Right lobe of liver (tissue), 6 donors: ENCODE measurements at places on chromosomes 16 and 17. TPM values are rescaled to one million over a fixed set of nuclear protein-coding genes. Genes with fewer than 3 reads are reported as not detected.

SPATA32 gene
- not detected for total RNA-seq

TMEM204 gene
- total RNA-seq, result 9.9 TPM

CBX8 gene
- 1.2 TPM for total RNA-seq

CX3CL1 gene
- 11.7 TPM for total RNA-seq

GRCh38 chr16:75566040-75566757, at the start of gene GABARAPL2:
Gene GABARAPL2 (plus strand): TSS chr16:75566379. CDS start chr16:75566487, 108 bp downstream.
- peaks cover 12% of the 10 kb centered on the region for H3K36me3 ChIP-seq
- peak within 1 kb of the TSS; percentile 69 for H3K27ac ChIP-seq
- no peaks in the 10 kb centered on the region for H3K27me3 ChIP-seq
- peak; percentile 89 for DNase-seq
- H3K4me3 ChIP-seq, result peak within 1 kb of the TSS; percentile 90

- H3K36me3 ChIP-seq, result no peaks in the 10 kb centered on the region
- no peak overlapping the region for H3K27ac ChIP-seq
- no peaks in the 10 kb centered on the region for H3K27me3 ChIP-seq
- H3K4me1 ChIP-seq, result no peaks in the 10 kb centered on the region
- no peak for DNase-seq
Measured at GRCh38 chr16:55647798-55648197, 8.0 kb upstream of the SLC6A2 start.

DNA sequence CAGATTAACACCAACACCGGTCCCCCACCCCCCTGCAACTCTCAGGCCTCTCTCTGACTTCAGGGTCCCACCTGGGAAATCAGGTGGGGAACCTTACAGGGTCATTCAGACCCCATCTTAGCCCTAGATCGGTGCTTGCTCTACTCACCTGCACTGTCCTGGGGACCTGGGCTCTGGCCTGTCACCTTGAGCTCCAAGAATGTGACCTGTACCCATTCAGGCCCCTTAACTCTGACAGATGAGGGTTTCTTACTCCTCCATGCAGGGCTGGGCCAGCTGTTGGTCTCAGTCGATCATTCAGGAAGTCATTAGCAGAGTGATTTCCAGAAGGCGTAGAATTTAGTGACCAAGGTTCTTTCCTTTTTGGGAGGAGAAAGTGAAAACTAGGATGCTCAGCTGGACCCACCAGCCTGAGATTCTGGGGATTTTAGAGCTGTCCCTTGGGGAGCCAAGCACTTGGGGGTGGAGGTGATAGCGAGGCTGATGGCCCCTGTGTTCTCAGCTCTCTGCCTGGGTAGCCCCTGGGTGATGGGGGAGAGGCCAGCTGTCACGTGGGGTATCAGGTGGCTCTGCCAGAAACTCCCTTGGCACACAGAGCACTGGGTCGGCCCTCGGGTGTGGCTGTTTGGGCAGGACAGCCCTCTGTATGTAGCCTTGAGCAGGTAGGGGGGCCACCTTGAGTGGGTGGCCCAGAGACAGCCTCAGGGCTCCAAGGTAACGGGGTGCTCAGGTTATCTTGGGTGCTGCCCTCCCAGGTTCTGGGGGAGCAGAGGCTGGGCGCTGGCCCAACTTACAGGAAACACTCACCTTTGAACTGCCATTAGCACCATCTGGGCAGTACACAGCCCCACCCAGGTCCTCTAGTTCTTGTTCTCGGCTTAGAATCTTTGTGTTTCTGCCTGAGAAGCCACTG, 724 bp downstream of the MVP start:
- no peaks in the 10 kb centered on the region for H3K36me3 ChIP-seq
- peak; percentile 82 for DNase-seq
- no peaks in the 10 kb centered on the region for H3K4me1 ChIP-seq
- no peaks in the 10 kb centered on the region for H3K27me3 ChIP-seq

DNA sequence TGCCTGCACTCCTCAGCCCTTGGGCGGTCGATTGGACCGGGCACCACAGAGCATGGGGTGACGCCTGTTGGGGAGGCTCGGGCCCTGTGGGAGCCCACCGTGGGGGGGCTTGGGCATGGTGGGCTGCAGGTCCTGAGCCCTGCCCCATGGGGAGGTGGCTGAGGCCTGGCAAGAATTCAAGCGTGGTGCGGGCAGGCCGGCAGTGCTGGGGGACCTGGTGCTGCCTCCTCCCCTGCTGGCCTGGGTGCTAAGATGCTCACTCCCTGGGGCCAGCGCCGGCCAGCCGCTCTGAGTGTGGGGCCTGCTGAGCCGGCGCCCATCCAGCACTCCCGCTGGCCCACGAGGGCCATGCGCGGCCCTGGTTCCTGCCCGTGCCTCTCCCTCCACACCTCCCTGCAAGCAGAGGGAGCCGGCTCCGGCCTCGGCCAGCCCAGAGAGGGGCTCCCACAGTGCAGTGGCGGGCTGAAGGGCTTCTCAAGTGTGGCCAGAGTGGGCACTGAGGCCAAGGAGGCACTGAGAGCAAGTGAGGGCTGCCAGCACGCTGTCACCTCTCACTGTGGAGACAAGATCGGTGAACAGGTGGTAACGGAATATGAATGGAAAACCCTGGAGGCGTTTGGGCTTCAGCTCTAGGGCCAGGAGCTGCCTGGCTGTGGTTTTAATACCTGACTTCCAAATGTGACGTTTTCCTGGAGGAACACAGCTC, 28.5 kb downstream of the ST6GALNAC1 start:
- H3K4me1 ChIP-seq, result peaks cover 9% of the 10 kb centered on the region
- H3K27me3 ChIP-seq, result no peaks in the 10 kb centered on the region
- H3K4me3 ChIP-seq, result no peak overlapping the region

- no peak for DNase-seq
- no peaks in the 10 kb centered on the region for H3K4me1 ChIP-seq
- no peaks in the 10 kb centered on the region for H3K36me3 ChIP-seq
- peaks cover 7% of the 10 kb centered on the region for H3K27me3 ChIP-seq
- H3K27ac ChIP-seq, result no peak overlapping the region
Measured at GRCh38 chr16:31568577-31569359, 41.1 kb downstream of the AHSP start.

DNA sequence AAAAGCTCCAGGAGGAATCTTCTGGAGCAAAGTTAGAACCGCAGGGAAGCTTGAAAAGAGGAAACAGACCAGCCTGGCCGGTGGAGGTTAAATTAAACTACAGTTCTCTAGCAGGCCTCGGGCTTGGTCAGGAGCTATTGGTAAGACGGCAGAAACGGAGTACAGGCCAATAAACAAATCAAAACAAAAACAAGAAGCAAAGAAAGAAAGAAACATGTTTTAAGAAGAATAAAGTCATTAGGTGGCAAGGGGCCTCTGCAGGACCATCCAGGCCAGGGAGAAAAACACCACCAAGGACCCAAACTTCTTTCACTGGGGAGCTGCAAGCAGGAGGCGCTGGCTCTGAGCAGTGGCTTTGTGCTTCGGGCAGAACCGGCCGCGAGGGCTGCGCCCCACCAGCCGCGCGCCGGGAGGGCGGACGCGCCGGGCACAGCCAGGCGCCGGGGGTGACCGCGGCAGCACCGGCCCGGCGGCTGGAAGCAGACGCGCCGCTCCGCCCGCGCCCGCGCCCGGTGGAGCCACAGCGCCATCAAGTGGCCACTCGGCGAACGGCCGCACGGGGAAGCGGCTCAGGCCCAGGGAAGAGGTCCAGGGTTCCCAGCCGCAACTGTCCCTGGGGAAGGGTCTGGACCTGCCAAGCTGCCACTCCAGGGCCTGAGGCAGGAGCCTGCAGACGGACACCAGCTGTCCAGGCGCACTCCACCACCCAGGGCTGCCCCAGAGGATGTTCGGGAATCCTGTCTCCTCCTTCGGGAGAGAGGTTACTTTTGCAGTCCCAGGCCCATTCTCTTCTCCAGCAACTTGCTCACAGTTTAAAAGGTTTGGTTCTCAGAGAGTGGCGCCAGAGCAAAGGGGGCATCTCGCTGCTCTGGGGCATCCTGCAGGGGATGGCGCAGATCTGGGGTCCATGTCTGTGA, 419.4 kb downstream of the SOX9 start:
- H3K4me3 ChIP-seq, result no peak overlapping the region
- H3K27me3 ChIP-seq, result no peaks in the 10 kb centered on the region
- H3K27ac ChIP-seq, result no peak overlapping the region
- DNase-seq, result peak; percentile 75

- H3K4me1 ChIP-seq, result no peaks in the 10 kb centered on the region
- H3K36me3 ChIP-seq, result no peaks in the 10 kb centered on the region
- no peak for DNase-seq
- no peak overlapping the region for H3K4me3 ChIP-seq
Measured at GRCh38 chr16:57355898-57356414, 2.6 kb upstream of the CCL22 start.

DNA sequence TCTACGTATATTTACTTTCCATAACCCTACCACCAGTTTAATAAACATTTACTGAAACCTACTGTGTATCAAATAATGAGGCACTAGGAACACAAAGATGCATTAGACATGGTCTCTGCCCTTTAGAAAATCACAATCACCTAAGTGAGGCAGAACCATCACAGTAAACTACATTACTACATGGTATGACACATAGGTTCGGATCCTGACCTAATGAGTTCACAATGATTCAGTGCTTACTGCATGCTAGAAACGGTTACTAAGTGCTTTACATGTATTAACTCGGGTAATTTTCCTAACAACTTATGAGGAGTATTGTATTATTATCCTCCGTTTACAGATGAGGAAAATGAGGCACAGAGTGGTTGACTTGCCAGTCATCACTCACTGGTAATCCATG, 5.2 kb upstream of the SYNRG start:
- DNase-seq, result no peak
- H3K27me3 ChIP-seq, result no peaks in the 10 kb centered on the region

DNA sequence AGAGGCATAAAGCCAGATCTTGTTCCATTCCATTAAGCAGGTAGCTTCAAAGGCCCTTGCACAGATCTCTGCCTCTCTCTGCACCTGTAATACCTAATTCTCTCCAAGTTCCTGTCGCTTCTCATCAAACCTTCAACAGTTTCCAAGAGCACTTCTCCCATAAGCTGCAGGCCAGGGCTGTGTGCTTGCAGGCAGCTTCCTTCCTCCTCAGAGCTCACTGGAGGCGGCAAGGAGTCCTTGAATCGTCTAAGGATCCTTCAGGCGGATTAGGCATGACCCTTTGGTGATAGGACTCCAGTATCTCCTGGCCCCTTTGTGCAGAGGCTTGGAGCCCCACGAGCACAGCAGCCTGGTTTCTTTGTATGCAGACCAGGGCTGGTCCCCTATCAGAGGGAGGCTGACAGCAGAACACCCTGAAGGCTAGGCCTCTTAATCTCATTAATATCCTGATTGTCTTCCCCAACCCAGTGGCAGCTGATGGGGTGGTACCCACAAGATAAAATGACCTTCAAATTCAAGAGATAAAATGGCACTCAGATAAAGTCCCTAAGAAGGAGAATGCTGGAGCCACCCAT, 19.8 kb downstream of the HNF1B start:
- no peak overlapping the region for H3K4me3 ChIP-seq
- H3K27me3 ChIP-seq, result no peaks in the 10 kb centered on the region
- no peak overlapping the region for H3K27ac ChIP-seq
- no peaks in the 10 kb centered on the region for H3K4me1 ChIP-seq

GRCh38 chr17:60390925-60391470, 935 bp downstream of the USP32 start:
- H3K4me1 ChIP-seq, result peaks cover 23% of the 10 kb centered on the region
- H3K27ac ChIP-seq, result peak overlapping the region; percentile 85
- no peaks in the 10 kb centered on the region for H3K36me3 ChIP-seq
- H3K27me3 ChIP-seq, result no peaks in the 10 kb centered on the region
- peak overlapping the region; percentile 81 for H3K4me3 ChIP-seq
- peak; percentile 29 for DNase-seq

DNA sequence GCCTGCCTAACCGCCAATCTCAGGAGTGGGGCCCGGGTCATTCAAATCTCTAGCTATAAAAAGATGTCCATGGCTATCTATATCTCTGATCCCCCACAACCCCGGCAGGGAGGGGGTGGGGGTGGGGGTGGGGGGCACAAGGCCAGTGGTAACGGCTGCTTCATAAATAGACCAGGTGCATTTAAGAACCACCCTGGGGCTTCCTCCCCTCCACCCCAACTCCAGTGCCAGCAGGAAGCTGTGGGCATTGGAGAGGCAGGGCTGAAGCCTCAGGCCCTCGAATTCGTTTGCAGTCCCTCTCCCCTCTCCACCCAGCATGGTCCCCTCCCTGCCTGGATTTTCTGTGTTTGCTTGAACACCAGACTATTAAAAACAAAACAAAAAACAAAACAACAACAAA, 56.0 kb downstream of the RAP1GAP2 start:
- H3K27me3 ChIP-seq, result no peaks in the 10 kb centered on the region
- H3K27ac ChIP-seq, result no peak overlapping the region
- H3K4me1 ChIP-seq, result no peaks in the 10 kb centered on the region
- no peak overlapping the region for H3K4me3 ChIP-seq
- no peak for DNase-seq

- no peak overlapping the region for H3K27ac ChIP-seq
- no peaks in the 10 kb centered on the region for H3K27me3 ChIP-seq
- H3K4me3 ChIP-seq, result no peak overlapping the region
Measured at GRCh38 chr17:6084311-6085161, 14.4 kb downstream of the WSCD1 start.

GRCh38 chr17:75876190-75876937, 2.0 kb downstream of the TRIM47 start:
- peak overlapping the region; percentile 66 for H3K4me3 ChIP-seq
- peak overlapping the region; percentile 67 for H3K27ac ChIP-seq
- peaks cover 7% of the 10 kb centered on the region for H3K36me3 ChIP-seq
- peak; percentile 82 for DNase-seq
- H3K4me1 ChIP-seq, result no peaks in the 10 kb centered on the region

- H3K27me3 ChIP-seq, result no peaks in the 10 kb centered on the region
- no peaks in the 10 kb centered on the region for H3K4me1 ChIP-seq
- H3K27ac ChIP-seq, result no peak overlapping the region
- H3K4me3 ChIP-seq, result no peak overlapping the region
- no peaks in the 10 kb centered on the region for H3K36me3 ChIP-seq
Measured at GRCh38 chr16:17835118-17835876, 364.5 kb upstream of the XYLT1 start.
